ENCODE measurements at places on chromosomes 1 and 21.
A peak's percentile ranks its signal among the peaks of the same experiment; 100 is the strongest.

DNA sequence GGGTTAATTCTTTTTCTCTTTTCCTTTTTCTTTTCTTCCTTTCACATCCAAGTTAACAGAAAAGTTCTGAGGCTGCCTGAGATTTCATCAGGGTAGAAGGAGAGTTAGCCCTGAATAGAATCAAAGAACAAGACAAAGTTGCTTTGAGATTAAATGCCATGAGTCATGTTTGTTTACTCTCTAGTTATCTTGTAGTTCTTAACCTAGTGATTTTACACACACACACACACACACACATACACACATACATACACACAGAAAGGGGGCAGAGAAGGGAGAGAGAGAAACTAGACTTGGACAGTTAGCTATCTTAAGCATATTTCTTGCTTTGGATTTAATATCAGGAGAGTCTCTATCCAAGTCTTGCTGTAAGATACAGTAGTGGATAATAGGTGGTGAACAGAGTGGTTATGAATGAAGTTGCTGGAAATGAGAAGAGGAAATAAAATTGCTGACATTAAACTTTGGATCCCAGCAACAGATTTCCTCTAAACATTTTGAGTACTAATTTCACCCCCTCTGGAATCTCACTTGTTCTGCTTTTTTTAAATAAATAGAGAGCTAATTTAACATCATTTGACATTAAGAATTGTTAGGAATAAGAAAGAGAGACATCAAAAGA is 19.9 kb downstream of the PLA2G4A start:
- no peak for DNase-seq

GRCh38 chr1:201530741-201531531 is 8.0 kb upstream of the NAV1 start:
- peak; percentile 60 for DNase-seq

DNA sequence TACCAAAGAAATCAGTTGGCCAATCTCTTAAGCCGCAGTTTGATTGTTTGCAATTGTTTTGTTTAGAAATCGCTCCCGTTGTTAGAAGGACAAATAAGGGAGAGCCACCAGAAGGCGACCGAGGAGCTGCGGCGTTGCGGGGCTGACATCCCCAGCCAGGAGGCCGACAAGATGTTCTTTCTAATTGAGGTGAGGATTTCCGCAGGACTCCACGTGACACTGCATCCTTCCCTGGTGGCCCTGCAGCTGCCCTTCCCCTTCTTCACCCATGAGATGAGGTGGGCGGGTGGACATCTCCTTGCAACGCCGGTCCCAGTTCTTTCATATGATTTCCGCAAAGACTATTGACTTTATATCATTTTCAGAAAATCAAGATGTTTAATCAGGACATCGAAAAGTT is 27.2 kb upstream of the MX1 start:
- DNase-seq, result no peak

DNA sequence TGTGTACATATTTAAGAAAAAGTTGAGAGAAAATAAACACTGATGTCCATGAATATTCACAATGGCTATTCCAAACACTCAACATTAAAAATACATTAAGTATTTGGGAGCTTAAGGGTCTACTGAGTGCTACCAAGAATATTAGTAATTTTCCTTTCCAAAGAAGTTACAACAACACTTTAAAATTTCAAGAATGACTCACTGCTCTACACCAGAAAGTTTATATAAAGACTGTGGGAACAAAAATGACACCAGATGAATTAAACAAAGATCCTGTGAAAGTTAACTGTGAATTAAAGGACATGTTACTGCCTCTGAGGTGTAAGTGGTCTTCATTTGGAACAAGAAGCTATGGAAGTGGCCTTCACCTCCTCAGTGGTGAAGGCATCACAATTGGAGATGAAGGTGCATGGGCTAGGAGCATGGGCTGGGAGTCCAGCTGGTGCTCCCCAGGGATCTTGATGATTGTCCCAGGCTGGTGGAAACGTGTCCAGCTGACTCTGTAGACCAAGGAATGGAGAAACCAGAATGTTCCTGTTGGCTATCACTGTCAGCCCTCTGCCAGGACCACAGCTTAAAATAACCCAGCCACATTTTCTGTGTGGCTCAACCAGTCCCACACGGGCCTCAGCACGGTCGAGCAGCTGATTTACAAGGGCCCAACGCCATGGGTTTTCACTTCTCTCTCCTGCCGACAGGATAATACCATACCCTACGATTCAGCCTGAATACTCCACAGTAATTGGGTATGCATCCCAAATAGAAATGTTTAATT is 28.8 kb downstream of the TAF5L start:
- DNase-seq, result no peak

DNA sequence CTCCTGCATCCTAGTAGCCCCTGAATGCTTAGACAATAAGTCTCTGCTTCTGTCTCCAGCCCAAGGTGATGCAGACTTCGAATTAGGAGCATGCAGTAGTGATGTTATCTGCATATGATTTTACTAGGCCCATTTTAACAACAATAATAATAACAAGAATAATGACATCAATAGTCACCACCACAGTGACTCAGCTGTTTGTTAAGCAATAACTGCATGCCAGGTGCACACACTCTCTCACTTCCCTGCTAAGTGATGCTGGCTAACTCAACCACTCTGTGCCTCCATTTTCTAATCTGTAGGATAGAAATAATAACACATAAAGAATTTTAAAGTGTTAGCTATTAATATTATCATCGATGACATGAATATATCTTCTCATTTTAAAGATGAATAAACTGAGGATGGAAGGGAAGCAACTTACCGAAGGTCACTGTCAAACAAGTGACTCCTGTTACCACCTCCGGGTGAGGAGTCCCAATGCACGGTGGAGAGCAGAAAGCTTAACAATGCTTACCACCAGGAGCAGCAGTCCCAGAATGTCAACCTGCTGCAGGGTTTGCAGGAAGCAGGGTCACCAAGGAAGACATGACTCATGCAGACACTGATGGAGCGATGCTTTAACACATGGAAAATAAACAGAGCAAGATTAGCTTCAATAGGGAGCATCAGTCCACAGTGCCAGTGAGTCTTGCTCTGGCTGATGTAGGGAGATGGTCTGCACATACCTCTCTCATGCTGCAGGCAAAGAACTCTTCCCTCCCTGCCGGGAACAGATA is 290.2 kb downstream of the SPATA17 start:
- no peak for DNase-seq

DNA sequence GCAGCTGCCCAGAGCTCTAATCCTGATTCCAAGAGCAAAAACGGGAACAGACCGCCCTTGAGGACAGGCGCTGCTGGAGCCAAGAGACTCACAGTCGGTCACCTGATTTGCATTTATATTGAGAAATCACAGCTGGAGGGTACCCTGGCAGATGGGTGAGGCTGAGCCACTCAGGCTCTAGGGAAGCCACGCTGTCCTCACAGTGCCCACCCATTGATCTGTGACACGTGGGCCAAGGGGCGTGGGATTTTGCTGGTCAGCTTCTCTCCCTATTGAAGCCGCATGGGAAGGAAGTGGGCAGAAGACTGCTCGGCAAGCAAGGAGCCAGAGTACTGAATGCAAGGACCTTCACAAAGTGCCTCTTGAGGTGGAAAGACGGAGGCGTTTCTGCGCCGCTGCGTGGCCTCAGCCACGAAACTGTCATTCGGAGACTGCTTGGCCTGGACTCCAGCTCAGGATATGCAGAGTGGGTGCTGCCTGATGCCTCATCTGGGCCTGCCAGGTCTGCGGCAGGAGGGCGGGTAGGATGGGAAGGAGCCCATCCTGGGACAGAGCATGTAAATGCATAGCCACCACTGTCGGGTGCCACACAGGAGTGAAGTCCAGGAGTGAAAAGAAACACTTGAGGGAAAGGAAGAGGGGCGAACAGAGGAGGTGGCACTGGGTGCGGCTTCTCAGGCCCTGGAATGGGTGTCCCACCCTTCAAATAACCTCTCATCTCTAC is 139.8 kb downstream of the PGBD5 start:
- no peak for DNase-seq

DNA sequence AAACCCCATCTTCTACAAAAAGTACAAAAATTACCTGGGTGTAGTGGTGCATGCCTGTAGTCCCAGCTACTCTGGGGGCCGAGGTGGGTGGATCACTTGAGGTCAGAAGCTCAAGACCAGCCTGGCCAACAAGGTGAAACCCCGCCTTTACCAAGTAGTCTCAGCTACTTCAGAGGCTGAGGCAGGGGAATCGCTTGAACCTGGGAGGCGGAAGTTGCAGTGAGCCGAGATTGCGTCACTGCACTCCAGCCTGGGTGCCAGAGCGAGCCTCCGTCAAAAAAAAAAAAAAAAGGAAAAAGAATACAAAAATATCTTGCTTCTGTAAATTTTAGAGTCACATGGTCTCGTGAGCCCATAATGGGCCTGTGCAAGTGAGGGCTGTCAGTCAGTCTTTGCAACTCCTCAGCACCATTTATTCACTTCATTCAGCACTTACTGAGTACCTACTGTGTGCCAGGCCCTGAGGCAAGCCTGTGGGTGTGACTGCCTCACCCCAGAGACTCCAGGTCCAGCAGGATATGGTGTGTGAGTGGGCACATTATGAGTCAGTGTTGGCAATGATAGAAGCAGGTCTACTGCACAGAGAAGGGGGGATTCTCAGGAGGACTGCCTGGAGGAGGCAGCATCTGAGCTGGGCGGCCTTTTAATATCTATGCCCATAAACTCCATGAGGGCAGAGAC is 46.8 kb upstream of the TARDBP start:
- no peak for DNase-seq
